ENCODE measurements at places on chromosomes 7 and 10.

GRCh38 chr7:117186218-117187010 is 136.4 kb downstream of the WNT2 start:
- no peak for DNase-seq

DNA sequence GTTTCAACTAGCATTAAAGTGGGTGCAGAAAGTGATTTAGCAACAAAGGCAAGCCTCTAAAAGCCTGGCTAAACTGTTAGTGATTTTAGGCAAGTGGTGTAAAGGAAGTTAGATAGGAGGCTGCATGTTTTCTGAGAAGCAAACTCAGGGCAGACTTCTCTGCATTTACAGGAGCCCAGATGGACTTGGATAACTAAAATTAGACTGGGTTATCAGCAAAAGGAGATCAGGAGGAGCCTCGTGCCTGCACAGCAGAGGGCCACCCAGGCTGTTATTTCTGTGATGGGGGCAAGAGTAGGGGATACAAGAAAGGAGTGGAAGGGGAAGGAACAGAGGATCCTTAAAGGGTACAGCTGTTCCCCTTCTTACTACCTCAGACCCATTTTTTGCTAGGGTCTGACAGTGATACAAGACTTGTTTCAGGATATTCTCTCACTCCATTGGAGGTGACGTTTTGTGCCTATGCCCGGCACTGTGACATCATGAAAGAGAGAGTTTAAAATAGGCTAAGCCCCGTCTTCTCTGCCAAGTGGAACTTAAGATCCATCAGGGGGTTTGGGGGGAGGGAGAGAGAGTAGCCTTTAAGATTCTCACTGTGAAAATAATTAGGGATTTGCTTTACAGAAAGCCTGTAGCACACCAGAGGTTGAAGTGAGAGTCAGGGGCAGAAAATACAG is 49.6 kb upstream of the PDCD4 start:
- DNase-seq: no peak

GRCh38 chr10:103967448-103968071 is 620 bp downstream of the SLK start:
- peak; percentile 59 for DNase-seq

GRCh38 chr10:86066696-86067095 is 299.9 kb downstream of the GRID1 start:
- no peak for DNase-seq

GRCh38 chr7:136496551-136496950 is 371.9 kb upstream of the CHRM2 start:
- no peak for DNase-seq

DNA sequence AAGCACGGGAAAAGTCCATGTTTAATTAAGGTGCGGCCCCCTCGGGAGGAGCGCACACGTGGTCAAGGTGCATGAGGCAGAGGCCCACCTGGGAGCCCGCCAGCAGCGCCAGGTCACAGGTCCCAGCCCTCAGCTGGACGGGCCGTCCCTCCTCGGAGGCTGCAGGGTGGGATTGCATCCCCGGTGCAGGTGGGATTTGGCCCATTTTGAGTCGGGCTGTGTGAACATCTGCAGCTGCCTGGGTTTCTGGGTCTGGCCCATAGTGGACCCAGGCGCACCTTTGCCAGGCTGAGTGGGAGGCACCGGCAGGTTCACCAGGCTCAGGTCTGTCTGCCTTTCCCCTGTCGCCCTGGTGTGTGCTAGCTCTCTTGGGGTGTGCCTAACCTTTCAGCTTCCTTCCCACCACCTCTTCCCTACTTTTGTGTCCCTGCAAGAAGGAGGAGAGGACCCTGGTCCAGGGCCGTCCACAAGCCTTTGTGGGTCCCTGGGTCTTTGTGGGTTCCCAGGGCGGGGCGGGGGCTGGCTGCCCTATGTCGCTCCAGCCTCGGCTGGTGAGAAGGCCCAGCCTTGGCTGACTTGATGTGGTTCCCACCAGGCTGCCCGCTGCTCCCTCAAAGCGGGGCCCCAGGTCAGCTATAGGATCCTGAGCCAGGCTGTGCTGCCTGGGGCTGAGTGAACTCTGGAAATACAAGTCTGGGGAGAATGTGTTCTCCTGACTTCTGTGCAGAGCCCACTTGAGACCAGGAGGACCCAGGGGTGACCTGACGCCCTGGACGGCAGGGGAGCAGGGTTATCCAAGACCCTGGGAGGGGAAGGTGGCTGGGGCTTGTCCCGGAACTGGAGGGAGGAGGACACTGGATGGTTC is 186.7 kb upstream of the SHH start:
- DNase-seq: no peak

DNA sequence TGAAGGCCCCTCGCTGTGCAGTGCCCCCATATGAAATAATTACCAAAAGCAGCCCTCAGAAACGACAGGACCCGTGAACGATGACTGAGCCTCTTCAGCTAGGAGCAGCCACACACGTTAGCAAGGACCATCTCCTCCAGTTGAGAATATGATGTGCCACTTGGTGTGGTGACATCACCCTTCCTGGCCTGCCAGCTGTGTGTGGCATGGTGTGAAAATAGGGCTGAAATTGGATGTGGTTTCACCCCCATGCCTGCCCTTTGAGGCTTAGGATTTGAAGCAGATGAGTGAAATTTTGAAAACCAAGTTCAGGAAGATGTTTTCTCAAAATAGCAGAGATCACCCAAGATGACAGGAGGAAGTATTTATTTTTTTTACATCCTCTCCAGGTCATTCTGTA is 49.1 kb upstream of the BTBD16 start:
- no peak for DNase-seq

- no peak for DNase-seq
Measured at GRCh38 chr10:91613411-91614187, 19.3 kb downstream of the PPP1R3C start.

- DNase-seq: no peak
Measured at GRCh38 chr10:88437411-88437810, 145.7 kb downstream of the RNLS start.

- no peak for DNase-seq
Measured at GRCh38 chr10:35341521-35341920, 5.2 kb downstream of the CCNY start.

- peak; percentile 62 for DNase-seq
Measured at GRCh38 chr7:114519240-114519639, 104.6 kb downstream of the FOXP2 start.

DNA sequence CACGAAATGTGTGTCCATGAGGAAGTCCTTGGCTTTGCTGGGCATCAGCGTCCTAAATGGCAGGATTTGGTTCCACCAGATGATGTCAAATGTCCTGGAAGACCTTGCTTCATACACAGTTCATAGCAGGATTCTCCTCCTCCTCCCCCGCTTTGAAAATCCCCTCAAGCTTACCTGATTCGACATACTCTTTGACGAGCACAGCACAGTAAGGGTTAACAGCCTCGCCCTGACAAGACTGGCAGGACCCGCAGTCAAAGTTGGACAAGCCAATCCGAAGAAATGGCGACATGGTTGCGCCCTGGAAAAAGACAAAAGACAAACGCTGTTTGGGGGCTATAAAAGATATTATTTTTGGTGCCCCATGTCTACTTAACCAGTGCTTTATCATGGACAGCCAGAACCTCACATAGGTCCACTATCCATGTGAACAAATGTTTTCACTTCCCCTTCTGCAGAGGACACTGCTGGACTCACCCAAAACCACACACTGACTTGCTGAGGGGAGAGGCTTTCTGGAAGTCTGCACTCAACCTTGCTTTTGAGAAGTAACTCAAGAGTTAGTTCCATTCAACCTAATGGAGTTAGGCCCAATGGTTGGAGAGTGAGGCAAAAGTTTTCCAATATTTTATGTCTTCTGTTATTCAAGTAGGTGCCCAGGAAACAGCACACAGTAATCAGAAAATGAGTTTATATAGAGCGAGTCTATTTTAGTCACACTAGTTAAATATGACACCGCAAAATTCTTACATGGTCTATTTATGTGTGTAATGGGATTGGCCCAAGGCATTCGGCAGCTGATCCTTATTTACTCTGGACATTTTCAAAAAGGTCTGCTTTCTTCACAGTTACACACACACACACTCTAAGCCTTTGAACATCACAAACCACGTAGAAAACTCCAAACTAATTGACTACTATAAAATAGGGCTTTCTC is 65.0 kb downstream of the PRKCQ start:
- DNase-seq: no peak

DNA sequence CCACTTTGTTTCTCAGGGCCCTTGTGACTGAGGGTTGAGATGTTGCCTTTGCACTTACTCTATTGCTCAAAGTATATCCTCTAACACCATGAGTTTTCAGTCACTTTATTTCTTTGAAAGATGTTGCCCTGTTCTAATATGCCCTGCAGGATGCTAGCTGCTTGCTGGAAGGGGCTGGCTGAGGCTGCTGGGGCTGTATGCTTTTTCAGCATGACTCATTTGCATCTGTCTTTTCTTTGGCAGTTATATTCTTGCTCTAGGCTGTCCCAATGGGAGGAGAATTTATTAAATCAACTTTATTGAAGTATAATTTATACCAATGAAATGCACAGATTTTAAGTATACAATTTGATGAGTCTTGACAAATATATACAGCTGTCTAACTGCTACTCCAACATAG is 157.7 kb downstream of the PLPP4 start:
- DNase-seq: no peak

GRCh38 chr10:23413629-23414089 is 25.2 kb upstream of the OTUD1 start:
- DNase-seq: no peak

DNA sequence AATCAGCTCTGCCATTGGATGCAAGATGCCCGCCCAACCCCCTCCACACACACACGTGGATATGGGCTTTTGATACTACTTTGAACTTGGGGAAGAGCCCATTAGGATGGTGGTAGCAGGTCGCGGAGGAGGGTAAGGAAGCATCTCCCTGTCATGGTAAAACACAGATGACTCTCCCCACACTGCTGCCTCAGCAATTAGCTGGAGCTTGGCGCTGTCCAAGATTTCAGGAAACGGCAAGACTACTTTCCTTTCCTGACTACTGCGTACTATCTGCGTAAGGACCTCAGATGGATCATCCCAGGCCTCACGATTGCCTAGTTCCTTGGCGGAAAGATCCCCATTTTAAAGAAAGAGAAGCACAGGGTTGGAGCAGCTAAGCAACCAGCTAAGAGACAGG is 134.3 kb downstream of the C10orf90 start:
- DNase-seq: peak; percentile 23

GRCh38 chr7:142798451-142799436 is 28.0 kb downstream of the PRSS2 start:
- DNase-seq: no peak

DNA sequence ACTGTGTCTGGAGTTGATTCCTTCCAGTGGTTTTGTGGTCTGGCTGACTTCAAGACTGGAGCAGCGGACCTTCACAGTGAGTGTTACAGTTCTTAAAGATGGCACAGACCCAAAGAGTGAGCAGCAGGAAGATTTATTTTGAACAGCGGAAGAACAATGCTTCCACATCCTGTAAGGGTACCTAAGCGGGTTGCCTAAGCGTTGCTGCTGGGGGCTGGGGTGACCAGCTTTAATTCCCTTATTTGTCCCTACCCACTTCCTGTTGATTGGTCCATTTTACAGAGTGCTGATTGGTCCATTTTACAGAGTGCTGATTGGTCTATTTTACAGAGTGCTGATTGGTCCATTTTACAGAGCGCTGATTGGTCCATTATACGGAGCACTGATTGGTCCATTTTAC is 13.2 kb downstream of the AKR1B15 start:
- no peak for DNase-seq

DNA sequence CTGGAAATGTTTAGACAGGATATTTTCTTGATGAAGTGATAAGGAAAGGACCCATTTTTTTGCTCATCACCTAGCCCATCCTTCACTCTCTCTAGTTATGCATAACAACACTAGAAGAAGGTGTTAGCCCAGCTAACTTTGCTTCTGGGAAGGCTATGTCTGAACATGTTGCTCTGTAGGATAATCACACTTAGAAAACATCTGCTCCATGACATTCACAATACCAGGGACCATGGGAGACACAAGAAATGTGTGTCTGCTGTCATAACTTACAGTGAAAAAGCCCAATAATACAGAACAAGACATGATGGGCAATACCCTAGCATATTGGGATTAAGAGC is 13.9 kb upstream of the ZNF282 start:
- no peak for DNase-seq

GRCh38 chr10:101774589-101775272 is 1.2 kb downstream of the FGF8 start:
- no peak for DNase-seq

GRCh38 chr7:142372727-142373126 is 114.9 kb upstream of the PRSS58 start:
- no peak for DNase-seq

DNA sequence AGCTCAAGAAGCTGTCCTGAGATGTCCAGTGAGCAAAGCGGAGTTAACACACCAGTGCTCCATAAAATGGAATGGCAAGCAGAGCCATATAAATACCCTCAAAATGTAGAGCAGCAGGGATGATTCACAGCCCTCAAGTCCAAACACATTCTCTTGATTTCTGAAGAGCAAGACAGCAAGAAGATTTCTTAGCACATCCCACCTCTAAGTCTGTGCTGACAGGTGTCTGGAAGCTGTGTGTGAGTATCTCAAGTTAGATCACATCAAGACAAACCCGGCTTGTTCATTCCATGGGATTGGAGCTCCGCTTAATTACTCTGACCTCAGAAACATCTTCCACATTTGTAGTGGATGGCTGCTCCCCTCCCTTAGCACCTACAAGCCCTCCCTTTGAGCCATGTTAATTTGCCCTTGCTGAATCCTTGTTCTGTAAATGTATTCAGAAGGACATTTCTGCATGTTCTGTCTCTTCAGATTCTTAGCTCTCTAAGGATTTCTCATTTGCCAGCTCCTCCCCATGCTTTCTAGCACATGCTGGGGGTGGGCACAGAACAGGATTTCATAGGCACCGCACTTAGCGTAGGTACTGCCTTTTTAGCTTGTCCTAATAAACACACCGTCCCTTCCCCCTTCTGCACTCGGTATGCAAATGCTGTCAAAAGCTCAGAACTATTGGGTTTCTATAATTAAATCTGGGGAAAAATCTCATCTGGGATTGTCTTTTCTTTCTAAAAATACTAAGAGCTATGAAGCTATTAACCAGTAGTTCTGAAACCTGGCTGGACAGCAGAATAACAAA is 112.7 kb downstream of the CPXM2 start:
- no peak for DNase-seq

GRCh38 chr7:128903621-128904361 is 6.7 kb downstream of the KCP start:
- DNase-seq: no peak

GRCh38 chr7:40549372-40550039 is 414.7 kb downstream of the SUGCT start:
- no peak for DNase-seq

DNA sequence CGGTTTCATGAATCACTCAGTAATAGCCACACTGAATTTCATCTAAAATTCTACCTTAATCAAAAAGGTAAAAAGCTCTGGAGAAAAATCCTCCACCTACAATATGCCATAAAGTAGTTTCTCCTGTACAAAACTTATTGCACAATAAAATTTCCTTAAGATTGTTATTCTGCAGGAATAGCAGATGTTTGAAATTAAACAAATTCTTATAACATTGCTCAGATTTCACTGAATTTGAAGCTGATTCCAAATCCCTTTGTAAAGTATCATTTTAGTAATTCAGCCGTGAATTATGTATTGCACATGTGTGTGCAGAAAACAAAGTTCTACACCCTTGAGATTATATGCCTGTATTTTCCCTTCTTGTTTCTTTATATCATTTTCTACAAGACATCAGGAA is 123.8 kb downstream of the AMPH start:
- no peak for DNase-seq

Data from hindlimb muscle (tissue), 1 donor.